Mesenchymal stem cell (in vitro differentiated cells and primary cell): ENCODE measurements at places on chromosomes 7 and 10.

DNA sequence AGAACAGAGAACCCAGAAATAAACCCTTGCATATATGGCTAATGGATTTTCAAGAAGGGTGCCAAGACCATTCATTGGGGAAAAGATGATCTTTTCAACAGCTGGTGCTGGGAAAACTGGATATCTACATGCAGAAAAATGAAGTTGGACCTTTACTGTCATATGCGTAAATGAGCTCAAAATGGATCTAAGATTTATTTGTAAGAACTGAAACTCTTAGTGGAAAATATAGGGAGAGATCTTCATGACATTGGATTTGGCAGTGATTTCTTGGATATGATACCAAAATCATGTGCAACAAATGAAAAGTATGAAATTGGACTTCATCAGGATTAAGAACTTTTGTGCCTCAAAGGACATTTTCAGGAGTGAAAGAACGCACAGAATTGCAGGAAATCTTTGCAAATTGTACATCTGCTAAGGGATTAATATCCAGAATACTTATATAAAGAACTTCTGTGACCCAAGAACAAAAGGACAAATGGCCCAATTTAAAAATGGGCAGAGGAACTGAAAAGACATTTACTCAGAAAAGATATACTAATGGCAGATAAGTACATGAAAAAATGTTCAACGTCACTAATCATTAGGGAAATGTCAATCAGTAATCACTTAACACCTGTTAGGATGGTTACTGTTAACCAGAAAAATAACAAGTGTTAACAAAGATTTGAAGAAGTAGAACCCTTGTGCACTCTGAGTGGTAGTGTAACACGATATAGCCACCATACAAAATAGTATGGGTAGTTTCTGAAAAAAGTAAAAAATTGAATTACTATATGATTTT lies 6.1 kb downstream of the DBF4 start:
- H3K4me3 ChIP-seq, result no peak overlapping the region
- no peaks in the 10 kb centered on the region for H3K27me3 ChIP-seq
- no peaks in the 10 kb centered on the region for H3K36me3 ChIP-seq
- H3K27ac ChIP-seq, result no peak overlapping the region
- DNase-seq, result no peak

GRCh38 chr7:128362670-128363069 lies 1.2 kb upstream of the PRRT4 start:
- DNase-seq, result peak; percentile 37
- no peak overlapping the region for H3K27ac ChIP-seq
- H3K36me3 ChIP-seq, result no peaks in the 10 kb centered on the region
- peaks cover 55% of the 10 kb centered on the region for H3K27me3 ChIP-seq
- no peak overlapping the region for H3K4me3 ChIP-seq
- H3K4me1 ChIP-seq, result peaks cover 19% of the 10 kb centered on the region

DNA sequence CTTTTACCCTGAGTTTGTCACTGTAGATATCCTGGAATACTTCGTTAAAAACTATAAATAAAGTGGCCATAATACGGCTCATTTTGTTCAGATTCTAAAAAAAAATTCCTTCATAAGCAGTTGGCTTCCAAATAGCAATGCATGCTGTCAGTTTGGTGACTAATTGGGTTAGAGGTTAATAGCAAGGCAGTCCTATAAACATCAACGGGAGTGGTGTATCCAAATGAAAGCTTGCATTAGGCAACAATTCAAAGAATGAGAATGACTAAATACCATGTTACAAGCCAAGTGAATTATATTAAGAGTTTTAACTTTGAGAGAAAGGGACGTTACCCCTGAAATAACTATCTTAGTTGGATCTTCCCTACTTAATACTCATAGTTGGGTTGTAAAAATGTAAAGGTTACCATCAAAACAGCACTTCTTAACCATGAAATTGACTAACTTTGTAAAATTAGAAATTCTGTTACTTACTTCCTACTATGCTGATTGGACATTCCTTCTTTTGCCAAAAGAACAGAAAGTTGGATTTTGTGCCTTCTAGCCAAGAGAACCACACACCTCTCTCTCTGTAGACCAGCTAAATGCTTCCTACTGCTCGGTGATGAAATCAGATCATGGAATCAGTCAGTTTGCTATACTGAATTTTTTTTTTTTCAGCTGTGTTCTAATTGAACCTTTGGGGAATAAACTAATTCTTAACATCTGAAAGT lies 98.0 kb downstream of the KAT6B start:
- H3K27me3 ChIP-seq, result no peaks in the 10 kb centered on the region
- peak overlapping the region; percentile 78 for H3K27ac ChIP-seq
- DNase-seq, result peak; percentile 94
- no peaks in the 10 kb centered on the region for H3K36me3 ChIP-seq
- peak overlapping the region; percentile 57 for H3K4me3 ChIP-seq
- peaks cover 14% of the 10 kb centered on the region for H3K4me1 ChIP-seq

DNA sequence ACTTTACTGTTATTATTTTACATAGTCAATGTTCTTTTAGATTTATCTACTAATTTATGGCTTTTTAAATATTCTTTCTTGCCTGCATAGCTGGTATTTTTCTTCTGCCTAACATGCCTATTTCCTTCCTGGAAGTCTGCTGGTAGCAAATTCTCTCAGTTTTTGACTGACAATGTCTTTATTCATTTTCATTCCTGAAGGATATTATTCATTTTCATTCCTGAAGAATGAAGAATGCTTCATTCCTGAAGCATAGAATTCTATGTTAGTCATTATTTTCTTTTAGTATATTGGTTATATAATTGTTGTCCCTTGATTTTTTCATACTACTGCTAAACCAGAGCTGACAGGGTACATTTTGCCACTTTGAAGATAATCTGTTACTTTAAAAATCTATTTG lies 41.8 kb downstream of the TMEM168 start:
- H3K36me3 ChIP-seq, result no peaks in the 10 kb centered on the region
- H3K27me3 ChIP-seq, result no peaks in the 10 kb centered on the region
- no peak for DNase-seq
- no peak overlapping the region for H3K4me3 ChIP-seq

GRCh38 chr7:157548691-157549303 lies 212.0 kb downstream of the DNAJB6 start:
- H3K36me3 ChIP-seq, result peaks cover 7% of the 10 kb centered on the region
- DNase-seq, result no peak
- no peak overlapping the region for H3K27ac ChIP-seq
- no peak overlapping the region for H3K4me3 ChIP-seq
- peaks cover 4% of the 10 kb centered on the region for H3K4me1 ChIP-seq

- H3K27ac ChIP-seq, result no peak overlapping the region
- H3K27me3 ChIP-seq, result no peaks in the 10 kb centered on the region
- H3K4me3 ChIP-seq, result no peak overlapping the region
- H3K4me1 ChIP-seq, result peaks cover 6% of the 10 kb centered on the region
- no peaks in the 10 kb centered on the region for H3K36me3 ChIP-seq
- no peak for DNase-seq
Measured at GRCh38 chr10:88074971-88075370, 211.5 kb downstream of the PTEN start.

- H3K4me1 ChIP-seq, result no peaks in the 10 kb centered on the region
- no peaks in the 10 kb centered on the region for H3K36me3 ChIP-seq
- DNase-seq, result peak; percentile 46
Measured at GRCh38 chr7:85483177-85483576, 296.3 kb upstream of the SEMA3D start.

- no peak overlapping the region for H3K4me3 ChIP-seq
- H3K36me3 ChIP-seq, result no peaks in the 10 kb centered on the region
- H3K27ac ChIP-seq, result no peak overlapping the region
- no peaks in the 10 kb centered on the region for H3K27me3 ChIP-seq
Measured at GRCh38 chr7:90210981-90211380, 559 bp upstream of the STEAP2 start.

DNA sequence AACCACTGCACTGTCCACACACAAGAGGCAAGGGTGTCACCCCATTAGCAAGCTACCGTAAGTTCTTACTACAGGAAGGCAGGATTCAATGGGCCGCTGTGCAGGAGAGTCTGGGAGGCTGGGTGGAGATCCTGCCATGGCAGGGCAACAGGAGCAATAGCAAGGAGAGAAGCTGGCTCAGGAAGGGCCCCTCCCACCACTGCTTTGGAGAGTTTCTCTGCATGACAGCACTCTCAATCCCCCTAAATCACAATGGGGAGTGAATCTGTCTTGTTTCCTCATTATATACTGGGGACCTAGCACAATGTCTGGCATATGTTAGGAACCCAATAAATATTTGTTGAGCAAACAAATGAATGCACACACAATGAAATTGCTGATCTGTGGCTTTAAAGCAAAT lies 83.2 kb upstream of the SFMBT2 start:
- no peaks in the 10 kb centered on the region for H3K36me3 ChIP-seq
- no peak for DNase-seq
- H3K27me3 ChIP-seq, result peaks cover 27% of the 10 kb centered on the region

- no peak overlapping the region for H3K4me3 ChIP-seq
- DNase-seq, result no peak
- H3K4me1 ChIP-seq, result peaks cover 29% of the 10 kb centered on the region
- no peaks in the 10 kb centered on the region for H3K27me3 ChIP-seq
- peak overlapping the region; percentile 79 for H3K27ac ChIP-seq
Measured at GRCh38 chr10:13711291-13711690, 124.5 kb downstream of the PRPF18 start.

DNA sequence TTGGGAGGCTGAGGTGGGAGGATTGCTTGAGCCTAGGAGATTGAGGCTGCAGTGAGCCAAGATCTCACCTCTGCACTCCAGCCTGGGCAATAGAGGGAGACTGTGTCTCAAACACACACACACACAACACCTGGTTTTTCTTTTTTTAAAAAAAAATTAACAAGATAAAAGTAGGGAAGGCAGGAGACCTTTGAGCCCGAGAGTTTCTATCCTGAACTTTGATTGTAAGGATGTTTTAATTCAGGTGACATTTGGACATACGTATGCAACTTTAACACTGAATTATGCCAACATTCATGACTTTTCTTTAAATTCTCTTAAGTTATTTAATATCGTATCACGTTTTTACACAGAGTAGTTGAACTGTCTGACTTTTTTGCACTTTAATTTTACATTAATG lies 11.7 kb upstream of the CYP2E1 start:
- no peak overlapping the region for H3K4me3 ChIP-seq
- no peak for DNase-seq
- no peak overlapping the region for H3K27ac ChIP-seq
- H3K36me3 ChIP-seq, result no peaks in the 10 kb centered on the region
- H3K27me3 ChIP-seq, result no peaks in the 10 kb centered on the region
- H3K4me1 ChIP-seq, result no peaks in the 10 kb centered on the region

DNA sequence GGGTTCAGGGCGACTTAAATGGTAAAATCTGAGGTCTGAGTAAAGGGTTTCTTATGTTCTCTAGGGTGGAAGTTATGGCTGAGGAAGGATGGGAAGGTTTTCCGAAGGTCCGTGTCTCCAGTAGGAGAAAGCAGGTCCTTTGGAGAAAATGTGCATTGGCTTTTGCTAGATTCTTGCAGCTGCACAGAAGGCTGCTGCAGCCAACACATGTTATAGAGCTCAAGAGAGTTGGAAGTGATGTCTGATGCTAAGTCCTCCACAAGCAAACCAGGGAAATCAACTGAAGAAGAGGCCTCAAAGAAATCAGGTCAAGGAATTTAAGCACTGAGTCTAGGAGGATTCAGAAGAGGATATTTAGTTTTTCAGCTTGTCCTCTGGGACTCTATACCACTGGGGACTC lies 404.6 kb downstream of the LRMDA start:
- H3K27me3 ChIP-seq, result no peaks in the 10 kb centered on the region
- no peaks in the 10 kb centered on the region for H3K4me1 ChIP-seq
- no peaks in the 10 kb centered on the region for H3K36me3 ChIP-seq
- DNase-seq, result no peak
- H3K27ac ChIP-seq, result no peak overlapping the region
